ENCODE measurements at places on chromosomes 3 and 15. TPM values are rescaled to one million over a fixed set of nuclear protein-coding genes. Genes with fewer than 3 reads are reported as not detected.

Gene SEC11A
- total RNA-seq: 205 TPM

Gene THPO
- total RNA-seq: 0.24 TPM

Gene GOLGA6L4
- 1.6 TPM for total RNA-seq

Gene SLCO3A1
- total RNA-seq: 42.5 TPM

Gene EOGT
- total RNA-seq: 35.7 TPM

Gene DPPA2
- not detected for total RNA-seq

- no peak overlapping the region for H3K4me3 ChIP-seq
- no peak for DNase-seq
- no peaks in the 10 kb centered on the region for H3K4me1 ChIP-seq
- no peaks in the 10 kb centered on the region for H3K27me3 ChIP-seq
- no peaks in the 10 kb centered on the region for H3K36me3 ChIP-seq
These were observed 35.3 kb downstream of the FSIP1 start for GRCh38 chr15:39747326-39747725.

- H3K27me3 ChIP-seq: peaks cover 50% of the 10 kb centered on the region
- DNase-seq: no peak
- H3K36me3 ChIP-seq: no peaks in the 10 kb centered on the region
- no peak overlapping the region for H3K27ac ChIP-seq
- H3K4me1 ChIP-seq: peaks cover 6% of the 10 kb centered on the region
- no peak overlapping the region for H3K4me3 ChIP-seq
These were observed 5.3 kb downstream of the SCN5A start for GRCh38 chr3:38644016-38644661.

DNA sequence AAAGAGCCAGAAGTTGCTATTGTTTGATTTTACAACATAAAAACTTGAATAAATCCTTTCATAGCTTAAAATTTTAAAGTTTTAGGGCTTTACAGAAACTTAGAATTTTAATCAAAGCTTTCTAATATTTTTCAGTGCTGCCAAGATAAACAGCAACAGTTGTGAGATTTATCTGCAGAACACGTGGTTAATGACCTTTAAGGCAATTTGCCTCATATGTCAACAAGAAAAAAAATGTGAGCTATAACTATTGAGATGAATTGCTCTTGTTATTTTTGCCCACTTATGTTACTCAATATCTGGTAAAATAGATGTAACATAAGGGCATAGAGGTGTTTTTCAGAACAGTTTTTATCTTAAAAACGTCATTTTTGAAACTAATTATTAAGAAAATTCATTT, 96.7 kb upstream of the NECTIN3 start:
- H3K4me1 ChIP-seq: no peaks in the 10 kb centered on the region
- no peaks in the 10 kb centered on the region for H3K27me3 ChIP-seq
- DNase-seq: no peak
- no peaks in the 10 kb centered on the region for H3K36me3 ChIP-seq
- H3K4me3 ChIP-seq: no peak overlapping the region

- no peaks in the 10 kb centered on the region for H3K27me3 ChIP-seq
- no peaks in the 10 kb centered on the region for H3K4me1 ChIP-seq
- DNase-seq: no peak
- no peak overlapping the region for H3K4me3 ChIP-seq
- H3K27ac ChIP-seq: no peak overlapping the region
These were observed 11.6 kb downstream of the SEC61A1 start for GRCh38 chr3:128063865-128064264.

All from lower lobe of right lung (tissue), 2 donors.